Thymus (tissue), 14 donors: ENCODE measurements at places on chromosomes 13 and 19.

DNA sequence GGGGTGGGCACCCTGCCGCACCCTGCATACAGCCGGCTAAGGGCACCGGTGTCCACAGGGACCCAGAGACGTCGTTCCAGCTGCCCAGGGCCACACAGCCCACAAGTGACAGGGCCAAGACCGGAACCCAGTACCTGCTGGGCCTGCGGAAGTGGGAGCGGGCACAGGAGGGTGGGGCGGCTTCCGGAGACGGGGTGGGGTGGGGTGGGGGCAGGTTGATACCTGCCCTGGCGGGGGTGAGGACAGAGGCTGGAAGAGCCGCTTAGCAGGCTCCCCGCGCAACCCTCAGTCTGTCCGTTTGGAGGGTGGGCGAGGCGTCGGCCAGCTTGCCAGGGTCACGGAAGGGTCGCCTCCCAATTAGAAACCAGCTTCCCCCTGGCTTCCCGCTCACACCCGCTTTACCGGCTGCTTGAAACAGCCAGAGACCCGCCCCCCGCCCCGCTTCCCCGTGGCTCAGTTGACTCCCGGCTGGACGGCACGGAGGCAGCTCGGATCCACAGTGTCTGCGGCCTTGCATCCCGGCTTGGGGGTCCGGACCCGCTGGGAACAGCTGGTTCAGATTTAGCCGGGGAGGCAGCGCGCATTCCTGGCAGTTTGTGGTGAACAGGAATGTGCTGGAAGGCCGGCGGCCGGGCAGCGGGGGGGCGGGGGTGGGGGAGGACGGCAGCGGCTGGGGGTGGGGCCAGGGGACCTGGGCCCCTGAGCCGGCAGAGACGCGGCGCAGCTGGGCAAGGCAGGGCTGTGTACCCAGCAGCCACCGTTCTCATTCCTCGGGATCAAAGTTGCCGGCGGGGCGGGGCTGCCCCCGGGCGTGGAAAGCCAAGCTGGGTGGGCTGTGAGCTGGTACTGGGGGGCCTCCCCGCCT lies 1.9 kb downstream of the CNN2 start:
- no peak for DNase-seq

- no peak for DNase-seq
Observed at GRCh38 chr13:40381935-40382764, 284.3 kb downstream of the FOXO1 start.

GRCh38 chr13:44198826-44199225 lies 174.8 kb upstream of the SERP2 start:
- no peak for DNase-seq

- DNase-seq = no peak
Observed at GRCh38 chr19:45677351-45678230, 9.6 kb downstream of the GIPR start.

DNA sequence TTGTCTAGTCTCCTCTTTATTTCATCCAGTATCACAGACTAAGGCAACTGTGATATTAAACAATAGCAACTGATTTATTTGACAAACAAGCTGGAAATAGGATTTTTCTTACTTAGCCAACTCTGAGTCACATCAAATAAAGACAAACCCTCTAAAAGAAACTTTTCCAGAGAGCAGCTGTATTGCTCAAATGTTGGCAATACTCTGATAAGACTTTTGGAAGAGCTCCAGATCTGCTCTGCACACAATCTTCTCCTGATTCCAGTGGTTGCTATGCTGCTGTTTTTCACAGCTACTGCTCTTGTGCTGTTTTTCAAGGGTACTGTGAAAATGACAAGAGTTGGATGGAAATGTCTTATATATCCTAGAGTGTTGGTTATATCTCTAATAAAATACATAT lies 1479.2 kb downstream of the SLITRK5 start:
- DNase-seq = no peak
